ENCODE measurements at places on chromosomes 7 and 10. TPM values are rescaled to one million over a fixed set of nuclear protein-coding genes. Genes with fewer than 3 reads are reported as not detected.
A peak's percentile ranks its signal among the peaks of the same experiment; 100 is the strongest.

Gene WNT2
- 0.28 TPM for polyA plus RNA-seq

Gene LIPN
- not detected for polyA plus RNA-seq

Gene WAPL
- polyA plus RNA-seq: 9.4 TPM

Gene EPO
- not detected for polyA plus RNA-seq

Gene CLEC5A
- polyA plus RNA-seq: 1.1 TPM

Gene RET
- 0.29 TPM for polyA plus RNA-seq

Gene ASAH2B
- polyA plus RNA-seq: 6.0 TPM

Gene C10orf67
- polyA plus RNA-seq: 0.27 TPM

Gene ASZ1
- polyA plus RNA-seq: not detected

GRCh38 chr10:47457528-47457820 is 26.4 kb downstream of the ANXA8 start:
- H3K36me3 ChIP-seq: no peaks in the 10 kb centered on the region
- no peaks in the 10 kb centered on the region for H3K27me3 ChIP-seq
- H3K27ac ChIP-seq: no peak overlapping the region
- no peak for DNase-seq
- no peaks in the 10 kb centered on the region for H3K4me1 ChIP-seq

GRCh38 chr10:1198453-1199344 is 142.5 kb downstream of the WDR37 start:
- no peaks in the 10 kb centered on the region for H3K27me3 ChIP-seq
- H3K4me1 ChIP-seq: no peaks in the 10 kb centered on the region
- H3K27ac ChIP-seq: no peak overlapping the region
- H3K4me3 ChIP-seq: no peak overlapping the region
- no peaks in the 10 kb centered on the region for H3K36me3 ChIP-seq

DNA sequence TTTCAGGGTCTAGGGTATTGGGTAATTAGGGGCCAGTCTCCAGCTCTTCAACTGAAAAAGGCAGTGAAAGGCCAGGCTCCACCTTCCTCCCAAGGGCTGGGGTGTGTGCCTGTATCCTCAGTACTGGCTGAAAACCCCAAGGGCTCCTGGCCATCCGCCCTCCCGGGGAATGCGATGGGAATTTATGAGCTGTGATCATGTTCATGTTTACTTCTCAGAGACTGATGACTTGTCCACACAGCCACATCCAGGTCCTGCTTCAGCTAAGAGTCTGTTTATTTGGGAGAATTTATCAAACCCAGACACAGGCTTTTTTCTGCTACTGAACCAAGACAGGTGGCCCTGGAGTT is 91.7 kb downstream of the CCDC3 start:
- H3K4me3 ChIP-seq: no peak overlapping the region
- H3K27ac ChIP-seq: no peak overlapping the region
- DNase-seq: no peak
- no peaks in the 10 kb centered on the region for H3K36me3 ChIP-seq

DNA sequence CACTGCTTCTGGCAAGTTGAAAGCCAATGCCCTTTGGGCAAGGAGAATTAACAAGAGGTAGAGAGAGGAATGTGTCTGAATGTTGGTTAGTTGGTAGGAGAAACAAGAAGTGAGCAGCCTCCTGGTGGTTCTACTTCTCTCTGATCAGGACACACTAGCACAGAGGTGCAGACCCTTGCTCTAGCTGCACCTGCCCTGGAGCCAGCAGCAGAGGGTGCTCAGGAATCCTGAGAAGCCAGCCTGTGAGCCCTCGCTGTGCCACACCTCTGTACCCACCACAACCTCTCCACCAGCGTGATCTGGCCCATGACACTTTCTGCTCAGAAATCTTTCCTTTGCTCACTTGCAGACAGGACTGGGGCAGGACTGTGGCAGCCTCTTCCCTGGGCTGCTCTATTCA is 364.7 kb downstream of the RPS24 start:
- H3K4me3 ChIP-seq: no peak overlapping the region
- H3K4me1 ChIP-seq: peaks cover 4% of the 10 kb centered on the region
- H3K27me3 ChIP-seq: no peaks in the 10 kb centered on the region
- no peaks in the 10 kb centered on the region for H3K36me3 ChIP-seq
- DNase-seq: no peak

DNA sequence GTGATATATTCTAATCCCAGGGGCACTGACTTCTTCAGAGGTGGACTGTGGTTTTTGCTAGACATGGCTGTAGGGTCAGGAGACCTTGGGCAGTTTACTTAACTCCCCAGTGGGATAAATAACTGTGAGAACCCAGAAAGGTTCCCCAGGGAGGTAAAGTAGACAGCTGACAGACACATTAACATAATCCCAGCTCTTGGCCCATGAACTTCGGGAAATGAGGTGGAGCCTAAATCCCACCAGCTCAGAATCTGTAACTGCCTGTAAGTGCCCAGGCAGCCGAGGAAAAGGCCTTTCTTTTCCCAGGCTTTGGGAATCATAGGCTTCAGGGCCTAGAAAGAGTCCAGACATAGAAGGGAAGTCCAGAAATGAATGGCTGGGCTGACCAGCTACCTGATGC is 106.0 kb downstream of the LRRC18 start:
- H3K36me3 ChIP-seq: no peaks in the 10 kb centered on the region
- peaks cover 6% of the 10 kb centered on the region for H3K4me1 ChIP-seq
- no peak overlapping the region for H3K27ac ChIP-seq
- no peak for DNase-seq
- H3K4me3 ChIP-seq: no peak overlapping the region

GRCh38 chr7:117567781-117568180 is 88.0 kb downstream of the CFTR start:
- H3K4me3 ChIP-seq: no peak overlapping the region
- no peaks in the 10 kb centered on the region for H3K27me3 ChIP-seq
- H3K36me3 ChIP-seq: no peaks in the 10 kb centered on the region
- no peaks in the 10 kb centered on the region for H3K4me1 ChIP-seq
- DNase-seq: no peak

GRCh38 chr10:77191324-77192049 is 446.1 kb downstream of the KCNMA1 start:
- H3K4me1 ChIP-seq: no peaks in the 10 kb centered on the region
- peak overlapping the region; percentile 86 for H3K27ac ChIP-seq
- H3K4me3 ChIP-seq: no peak overlapping the region
- H3K36me3 ChIP-seq: no peaks in the 10 kb centered on the region
- no peak for DNase-seq

GRCh38 chr10:50326757-50327701 is 75.7 kb upstream of the ASAH2 start:
- peak overlapping the region; percentile 66 for H3K27ac ChIP-seq
- H3K36me3 ChIP-seq: no peaks in the 10 kb centered on the region
- DNase-seq: no peak
- H3K4me1 ChIP-seq: peaks cover 35% of the 10 kb centered on the region
- peak overlapping the region; percentile 36 for H3K4me3 ChIP-seq

- no peaks in the 10 kb centered on the region for H3K27me3 ChIP-seq
- H3K4me3 ChIP-seq: no peak overlapping the region
- no peaks in the 10 kb centered on the region for H3K4me1 ChIP-seq
- H3K36me3 ChIP-seq: no peaks in the 10 kb centered on the region
Observed at GRCh38 chr7:2461268-2462026, 14.8 kb downstream of the GRIFIN start.

DNA sequence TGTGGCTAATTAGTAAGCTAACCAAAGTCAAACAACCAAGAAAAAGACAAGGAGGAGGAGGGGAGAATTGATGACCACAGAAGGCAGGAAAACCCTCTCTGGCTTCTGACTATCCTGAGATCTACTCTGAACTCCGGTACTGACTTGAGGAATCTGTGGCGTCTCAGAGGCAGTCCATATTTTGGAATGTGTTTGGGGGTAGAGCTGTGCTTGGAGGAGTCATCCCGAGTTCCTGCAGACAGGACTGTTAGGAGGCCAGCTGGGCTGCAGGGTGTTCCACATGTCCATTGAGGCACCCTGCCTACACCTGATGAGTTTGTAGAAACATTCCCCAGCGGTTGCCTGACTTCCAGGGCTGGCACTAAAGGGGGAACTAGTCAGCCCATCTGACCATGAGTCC is 91.6 kb downstream of the PLCE1 start:
- no peak overlapping the region for H3K4me3 ChIP-seq
- H3K4me1 ChIP-seq: no peaks in the 10 kb centered on the region
- no peaks in the 10 kb centered on the region for H3K27me3 ChIP-seq
- no peak for DNase-seq

DNA sequence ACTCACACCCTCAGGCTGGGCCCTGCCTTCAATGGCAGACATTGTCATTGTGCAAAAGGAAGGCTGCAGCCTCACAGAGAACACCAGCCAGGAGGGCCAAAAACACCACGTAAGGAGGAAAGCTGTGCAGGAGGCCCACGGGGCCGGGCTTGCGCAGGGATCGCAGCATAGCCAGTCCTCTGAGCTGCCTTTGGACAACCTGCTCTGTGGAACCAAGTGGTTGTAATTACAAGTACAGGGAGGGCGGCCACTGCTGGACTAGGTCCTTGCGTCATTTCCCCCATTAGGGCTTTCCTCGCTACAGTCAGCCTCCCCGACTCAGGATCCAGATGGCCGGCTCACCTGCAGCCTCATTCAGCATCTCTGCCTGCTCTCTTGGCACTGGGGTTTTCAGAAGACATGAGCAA is 66.9 kb downstream of the FAM53B start:
- no peak overlapping the region for H3K4me3 ChIP-seq
- no peaks in the 10 kb centered on the region for H3K27me3 ChIP-seq
- H3K4me1 ChIP-seq: peaks cover 80% of the 10 kb centered on the region

GRCh38 chr10:130606001-130606405 is 469.8 kb downstream of the GLRX3 start:
- DNase-seq: no peak
- H3K4me3 ChIP-seq: no peak overlapping the region
- H3K4me1 ChIP-seq: no peaks in the 10 kb centered on the region
- no peak overlapping the region for H3K27ac ChIP-seq

- H3K27me3 ChIP-seq: no peaks in the 10 kb centered on the region
- no peak overlapping the region for H3K27ac ChIP-seq
- H3K4me3 ChIP-seq: no peak overlapping the region
- no peak for DNase-seq
- no peaks in the 10 kb centered on the region for H3K4me1 ChIP-seq
- H3K36me3 ChIP-seq: no peaks in the 10 kb centered on the region
Observed at GRCh38 chr7:134469622-134470021, 10.7 kb upstream of the AKR1B1 start.

GRCh38 chr7:51318886-51319579 is 2.4 kb upstream of the COBL start:
- H3K4me3 ChIP-seq: no peak overlapping the region
- H3K36me3 ChIP-seq: no peaks in the 10 kb centered on the region
- H3K4me1 ChIP-seq: peaks cover 12% of the 10 kb centered on the region
- no peak overlapping the region for H3K27ac ChIP-seq

DNA sequence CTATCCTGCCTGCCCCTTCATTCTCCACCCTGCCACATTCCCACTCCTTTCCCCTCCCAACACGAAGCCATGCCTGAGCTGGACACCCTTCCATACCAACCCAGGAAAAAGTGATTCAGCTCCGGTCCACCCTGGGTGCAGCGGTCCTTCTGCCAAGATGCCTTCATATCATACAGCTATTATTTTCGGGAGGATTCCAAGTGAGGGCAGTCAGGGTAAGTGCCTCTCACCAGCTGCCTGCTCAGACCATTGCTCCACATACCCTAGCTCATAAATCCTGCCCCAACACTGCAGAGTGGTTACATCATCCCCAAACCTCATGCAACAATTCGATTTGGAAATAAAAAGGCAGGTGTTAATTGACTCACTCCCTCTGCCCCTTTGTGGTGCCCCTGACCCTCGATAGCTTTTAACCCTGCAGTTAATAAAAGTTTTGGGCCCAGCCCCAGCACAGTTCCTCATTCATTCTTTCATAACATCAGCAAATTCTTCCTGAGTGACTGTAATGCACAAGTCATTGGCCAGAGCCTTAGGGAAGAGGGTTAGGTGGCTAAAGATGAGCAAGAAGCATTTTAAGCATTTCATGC is 42.6 kb downstream of the ZNF503 start:
- no peaks in the 10 kb centered on the region for H3K4me1 ChIP-seq
- H3K27ac ChIP-seq: no peak overlapping the region
- H3K4me3 ChIP-seq: no peak overlapping the region

DNA sequence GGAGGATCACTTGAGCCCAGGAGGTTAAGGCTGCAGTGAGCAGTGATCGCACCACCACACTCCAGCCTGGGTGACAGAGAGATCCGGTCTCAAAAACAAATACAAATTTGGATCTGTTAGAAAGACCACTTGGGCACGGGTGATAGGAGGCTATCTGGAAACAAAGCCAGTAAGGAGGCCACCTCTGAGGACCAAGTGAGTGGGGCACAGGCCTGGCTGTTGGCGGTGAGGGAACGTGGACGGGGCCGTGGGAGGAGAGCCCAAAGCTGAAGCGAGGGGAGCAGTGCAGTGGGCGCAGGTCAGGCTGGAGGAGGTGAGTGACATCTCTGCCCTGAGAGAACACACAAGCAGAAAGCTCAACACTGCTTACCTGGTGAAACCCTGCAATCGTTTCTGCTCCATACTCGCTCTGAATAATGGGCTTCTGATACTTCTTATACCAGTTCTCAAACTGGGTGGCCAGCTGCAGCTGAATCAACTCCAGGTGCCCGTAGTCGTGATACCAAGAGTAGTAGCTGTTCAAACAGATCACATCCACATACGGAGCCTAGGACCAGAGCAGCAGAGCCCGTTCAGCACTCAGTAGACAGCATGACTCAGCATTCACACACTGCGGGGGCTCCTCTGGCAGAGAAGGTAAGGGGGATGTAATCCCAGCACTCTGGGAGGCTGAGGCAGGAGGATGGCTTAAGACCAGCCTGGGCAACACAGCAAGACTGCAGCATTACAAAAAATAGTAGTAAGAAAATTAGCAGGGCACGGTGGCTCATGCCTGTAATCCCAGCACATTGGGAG is 14.5 kb downstream of the GUSB start:
- no peaks in the 10 kb centered on the region for H3K27me3 ChIP-seq
- peaks cover 98% of the 10 kb centered on the region for H3K36me3 ChIP-seq
- no peak overlapping the region for H3K4me3 ChIP-seq

DNA sequence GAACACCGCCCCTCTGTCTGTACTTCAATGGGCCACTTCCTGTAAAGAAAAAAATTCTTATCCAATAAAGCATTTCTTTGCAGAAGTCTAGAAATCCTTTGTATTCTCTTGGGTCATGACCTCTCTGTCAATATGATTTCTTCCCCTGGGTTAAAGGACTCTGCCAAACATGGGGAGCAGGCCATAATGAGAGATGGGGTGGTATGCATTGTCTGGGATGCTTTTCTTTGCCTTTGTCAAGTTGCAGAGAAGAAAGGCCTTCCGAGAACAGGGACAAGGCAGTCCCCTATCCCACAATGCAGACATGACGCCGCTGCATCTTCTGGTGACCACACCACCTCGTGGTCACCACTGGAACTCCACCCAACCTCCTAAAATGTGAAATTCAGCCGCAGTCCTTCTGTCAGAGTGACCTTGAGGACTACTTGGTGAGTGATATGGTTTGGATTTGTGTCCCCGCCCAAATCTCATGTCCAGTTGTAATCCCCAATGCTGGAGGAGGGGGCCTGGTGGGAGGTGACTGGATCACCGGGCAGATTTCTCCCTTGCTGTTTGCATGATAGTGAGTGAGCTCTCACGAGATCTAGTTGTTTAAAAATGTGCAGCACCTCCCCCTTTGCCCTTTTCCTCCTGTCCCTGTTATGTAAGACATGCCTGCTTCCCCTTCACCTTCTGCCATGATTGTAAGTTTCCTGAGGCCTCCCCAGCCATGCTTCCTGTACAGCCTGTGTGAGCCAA is 15.2 kb upstream of the FRMPD2 start:
- no peaks in the 10 kb centered on the region for H3K27me3 ChIP-seq
- no peak overlapping the region for H3K27ac ChIP-seq
- no peak overlapping the region for H3K4me3 ChIP-seq

GRCh38 chr10:8628351-8628750 is 573.9 kb downstream of the GATA3 start:
- H3K27ac ChIP-seq: no peak overlapping the region
- H3K4me3 ChIP-seq: no peak overlapping the region
- no peaks in the 10 kb centered on the region for H3K36me3 ChIP-seq

- H3K27ac ChIP-seq: no peak overlapping the region
- no peak for DNase-seq
- no peaks in the 10 kb centered on the region for H3K36me3 ChIP-seq
Observed at GRCh38 chr7:131970602-131971001, 414.2 kb upstream of the PODXL start.

Measured in heart left ventricle (tissue), 16 donors.